ENCODE measurements at places on chromosomes 13 and 19. TPM values are rescaled to one million over a fixed set of nuclear protein-coding genes. Genes with fewer than 3 reads are reported as not detected.

Gene TSHZ3
- polyA plus RNA-seq, result 35.2 TPM

Gene PIH1D1
- polyA plus RNA-seq, result 66.9 TPM

Gene CYP4F12
- polyA plus RNA-seq, result 12.1 TPM

Gene KLK4
- polyA plus RNA-seq, result not detected

Gene ZNF296
- 0.39 TPM for polyA plus RNA-seq

- no peak for DNase-seq
Observed at GRCh38 chr19:46271481-46272197, 25.2 kb upstream of the HIF3A start.

- DNase-seq, result no peak
Observed at GRCh38 chr19:47095476-47096099, 18.0 kb downstream of the ZC3H4 start.

DNA sequence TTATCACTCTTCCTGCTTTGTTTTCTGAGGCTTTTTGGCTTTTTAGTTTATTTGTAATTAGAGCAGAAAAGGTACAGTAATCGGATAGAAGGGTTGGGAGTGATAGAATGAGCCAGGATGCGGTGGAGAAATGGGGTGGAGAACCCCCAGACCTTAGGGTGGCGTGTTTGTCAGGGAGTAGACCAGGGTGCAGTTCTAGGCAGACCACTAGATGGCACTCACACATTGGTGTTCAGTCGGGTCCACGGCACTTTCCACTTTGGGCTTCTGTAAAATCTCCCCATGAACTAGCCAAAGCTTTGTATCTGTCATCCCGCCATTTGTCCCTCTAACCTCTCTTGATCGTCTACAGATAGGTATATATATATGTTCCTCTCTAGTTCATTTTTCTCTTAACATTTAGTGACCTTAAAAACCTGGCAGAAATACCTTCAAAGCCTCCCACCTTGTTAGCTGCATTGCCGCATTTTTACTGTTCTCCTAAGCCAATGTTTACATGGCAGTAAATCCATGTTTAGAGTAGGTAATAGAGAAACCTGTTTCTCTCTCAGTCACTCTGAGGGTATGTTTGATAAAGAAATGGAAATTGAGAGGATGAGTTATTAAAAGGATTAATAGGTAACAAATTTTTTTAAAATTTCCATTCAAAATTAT, 154.9 kb downstream of the TM9SF2 start:
- DNase-seq, result peak; percentile 46

DNA sequence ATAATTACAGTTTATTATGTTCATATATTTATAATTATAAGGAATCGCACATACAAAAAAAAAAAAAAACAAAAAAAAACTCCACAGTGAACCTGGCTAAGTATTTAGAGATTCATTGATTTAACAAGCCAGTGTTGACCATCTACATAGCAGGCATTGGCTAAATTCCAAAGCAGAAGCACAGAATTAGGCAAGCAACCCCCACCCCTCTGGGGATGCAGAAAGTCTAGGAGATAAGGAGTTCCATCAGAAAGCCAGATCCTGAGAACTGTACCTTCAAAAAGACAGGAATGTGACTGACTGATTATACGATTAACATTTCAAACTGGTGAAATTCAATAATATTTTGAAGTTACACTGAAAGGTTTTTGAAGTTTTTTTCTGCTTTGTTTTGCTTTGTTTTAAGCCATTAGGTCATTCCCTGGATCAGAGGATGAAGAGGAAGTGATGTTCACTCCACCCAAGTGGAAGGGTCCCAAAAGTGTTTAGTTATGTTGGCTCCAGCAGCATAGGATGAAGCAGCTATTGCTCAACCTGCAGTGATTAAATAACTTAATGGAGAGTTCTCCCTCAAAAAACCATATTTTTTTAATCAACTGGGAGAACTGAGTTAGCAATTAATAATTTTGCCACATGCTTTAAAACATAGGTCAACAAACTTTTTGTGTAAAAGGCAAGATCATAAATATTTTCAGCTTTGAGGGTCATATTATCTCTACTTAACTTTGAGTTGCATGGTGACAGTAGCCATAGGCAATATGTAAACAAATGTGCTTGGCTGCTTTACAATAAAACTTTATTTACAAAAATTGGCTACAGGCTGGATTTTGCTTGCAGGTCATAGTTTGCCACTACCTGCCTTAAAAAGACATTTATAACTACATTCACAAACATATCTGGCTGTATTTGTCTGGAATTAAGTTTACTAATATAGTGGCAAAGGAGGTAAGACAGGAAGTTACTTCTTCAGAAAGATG, 49.6 kb downstream of the DOCK9 start:
- peak; percentile 25 for DNase-seq

- no peak for DNase-seq
Observed at GRCh38 chr13:43232144-43232872, 208.9 kb downstream of the DNAJC15 start.

- no peak for DNase-seq
Observed at GRCh38 chr19:35733180-35734125, 8.8 kb downstream of the IGFLR1 start.

DNA sequence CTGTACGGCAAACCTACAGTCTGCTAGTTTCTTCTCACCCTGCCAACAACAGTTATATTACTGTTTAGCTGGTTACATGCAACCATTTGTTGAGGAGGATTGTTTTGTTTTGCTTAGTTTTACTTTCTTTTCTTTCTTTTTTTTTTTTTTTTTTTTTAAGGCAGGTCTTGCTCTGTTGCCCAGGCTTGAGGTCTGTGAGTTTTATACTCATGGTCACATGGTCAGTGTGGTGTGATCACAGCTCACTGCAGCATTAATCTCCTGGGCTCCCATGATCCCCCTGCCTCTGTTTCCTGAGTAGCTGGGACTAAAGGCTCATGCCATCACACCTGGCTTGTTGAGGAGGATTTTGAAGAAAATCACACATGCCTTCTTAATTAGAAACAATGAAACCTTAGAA, 505.6 kb downstream of the GPC5 start:
- no peak for DNase-seq
